ENCODE measurements at places on chromosomes 1 and 21. TPM values are rescaled to one million over a fixed set of nuclear protein-coding genes. Genes with fewer than 3 reads are reported as not detected.

DNA sequence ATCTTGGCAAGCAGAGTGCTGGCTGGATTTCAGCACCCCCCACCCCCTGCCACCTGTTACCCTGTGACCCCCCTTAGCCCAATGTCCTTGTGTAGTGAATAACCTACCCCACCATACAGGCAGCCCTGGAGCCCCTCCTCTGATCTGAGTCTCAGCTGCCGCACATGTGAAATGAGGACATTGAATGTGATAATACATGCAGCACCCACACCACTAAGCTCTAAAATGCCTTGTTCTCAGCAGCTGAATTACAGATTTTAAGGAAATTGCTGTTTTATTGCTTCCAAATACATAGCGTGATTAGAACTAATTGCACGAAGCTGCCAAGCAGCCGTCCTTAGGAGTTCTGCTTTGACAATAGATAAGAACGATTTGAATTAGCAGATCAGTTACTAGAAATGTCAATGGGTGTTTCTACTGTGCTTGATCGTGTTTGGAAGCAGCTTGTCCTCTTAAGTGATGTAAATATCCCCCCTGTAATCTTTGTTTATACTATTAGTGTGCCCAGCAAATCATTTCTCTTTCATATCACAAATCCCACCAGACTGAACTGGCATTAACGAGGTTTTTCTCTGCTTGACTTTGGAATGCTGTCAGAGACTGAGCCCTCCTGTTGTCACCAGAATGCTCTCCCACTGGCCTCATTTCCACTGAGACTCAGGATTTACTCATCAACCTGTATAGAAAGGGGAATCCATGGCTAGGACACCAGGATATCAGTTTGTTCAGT, 4.9 kb downstream of the SLAMF8 start:
- H3K27ac ChIP-seq: no peak overlapping the region
- H3K4me3 ChIP-seq: no peak overlapping the region
- no peaks in the 10 kb centered on the region for H3K27me3 ChIP-seq
- DNase-seq: no peak
- no peaks in the 10 kb centered on the region for H3K36me3 ChIP-seq

GRCh38 chr1:67723620-67724019, 38.6 kb downstream of the GADD45A start:
- no peak overlapping the region for H3K27ac ChIP-seq
- H3K36me3 ChIP-seq: no peaks in the 10 kb centered on the region
- peaks cover 15% of the 10 kb centered on the region for H3K4me1 ChIP-seq
- no peak for DNase-seq
- no peak overlapping the region for H3K4me3 ChIP-seq
- H3K27me3 ChIP-seq: no peaks in the 10 kb centered on the region

DNA sequence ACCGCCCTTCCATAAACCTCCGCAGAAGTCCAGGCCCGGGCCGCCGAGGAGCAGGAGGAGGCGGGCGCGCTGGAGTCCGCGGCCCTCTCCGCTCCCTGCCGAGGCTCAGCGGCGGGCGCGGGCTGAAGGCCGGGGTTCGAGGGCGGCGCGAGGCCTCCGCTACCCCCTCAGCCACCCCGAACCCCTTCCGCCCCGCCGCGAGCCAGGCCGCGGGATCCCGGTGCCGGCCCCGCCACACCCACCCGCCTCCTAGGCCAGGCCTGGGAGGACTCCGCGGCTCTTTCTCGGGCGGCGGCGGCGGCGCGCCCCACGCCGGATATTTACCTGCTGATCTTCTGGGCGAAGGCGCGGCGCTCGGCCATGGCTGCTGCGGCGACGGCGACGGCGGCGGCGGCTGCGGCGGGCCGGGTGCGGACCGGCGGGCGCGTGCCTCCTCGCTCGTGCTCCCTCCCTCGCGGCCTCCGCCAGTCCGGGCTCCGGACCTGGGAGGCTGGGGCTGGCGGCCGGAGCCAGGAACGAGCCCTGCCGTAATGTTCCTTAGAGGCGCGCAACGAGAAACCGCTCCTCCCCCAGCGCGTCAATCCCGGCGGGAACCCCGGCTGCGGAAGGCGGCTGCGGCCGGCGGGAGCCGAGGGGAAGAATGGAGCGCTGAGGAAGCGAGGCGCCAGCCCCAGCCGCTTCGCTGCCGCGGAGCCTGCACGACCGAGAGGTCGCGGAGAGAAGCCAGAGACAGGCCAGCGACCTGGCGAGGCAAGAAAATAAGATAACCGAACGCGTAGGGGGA, at the start of gene DOCK7:
Gene DOCK7 (minus strand): TSS at position 484 of the 784 bp plus-strand sequence. CDS start 122 bp downstream, at position 362.
- no peaks in the 10 kb centered on the region for H3K36me3 ChIP-seq
- peak within 1 kb of the TSS; percentile 52 for H3K27ac ChIP-seq
- H3K4me1 ChIP-seq: peaks cover 12% of the 10 kb centered on the region
- peak; percentile 63 for DNase-seq

GRCh38 chr1:205168291-205168690, 43.2 kb downstream of the DSTYK start:
- no peaks in the 10 kb centered on the region for H3K36me3 ChIP-seq
- H3K4me1 ChIP-seq: no peaks in the 10 kb centered on the region
- H3K4me3 ChIP-seq: no peak overlapping the region
- no peaks in the 10 kb centered on the region for H3K27me3 ChIP-seq
- no peak for DNase-seq

- H3K27me3 ChIP-seq: no peaks in the 10 kb centered on the region
- H3K4me1 ChIP-seq: no peaks in the 10 kb centered on the region
- no peaks in the 10 kb centered on the region for H3K36me3 ChIP-seq
- no peak for DNase-seq
These were observed 55.9 kb downstream of the SEC16B start for GRCh38 chr1:177913762-177914540.

DNA sequence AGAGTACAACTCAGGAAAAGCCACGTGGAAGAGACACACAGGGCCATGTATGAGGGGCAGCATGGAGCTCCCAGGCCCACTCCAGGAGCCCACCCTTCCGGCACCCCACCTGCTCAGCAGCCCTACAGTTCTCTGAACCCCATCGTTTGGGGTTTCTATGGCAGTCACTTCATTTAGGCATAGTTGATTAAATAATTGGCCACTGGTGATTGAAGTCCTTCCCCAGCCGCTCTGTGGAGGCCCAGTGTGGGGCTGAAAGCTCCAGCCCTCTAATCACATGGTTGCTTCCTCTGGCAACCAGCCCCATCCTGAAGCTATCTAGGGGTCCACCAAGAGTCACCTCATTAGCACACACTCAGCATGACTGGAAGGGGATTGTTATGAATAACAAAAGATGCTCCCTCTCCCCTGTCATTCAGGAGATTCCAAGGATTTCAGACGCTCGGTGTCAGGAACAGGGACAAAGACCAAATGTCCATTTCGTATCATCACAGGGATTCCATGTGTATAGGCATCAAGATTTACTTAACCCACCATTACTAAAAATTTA, 12.2 kb upstream of the S100A7A start:
- DNase-seq: no peak
- H3K4me3 ChIP-seq: no peak overlapping the region
- no peaks in the 10 kb centered on the region for H3K4me1 ChIP-seq

DNA sequence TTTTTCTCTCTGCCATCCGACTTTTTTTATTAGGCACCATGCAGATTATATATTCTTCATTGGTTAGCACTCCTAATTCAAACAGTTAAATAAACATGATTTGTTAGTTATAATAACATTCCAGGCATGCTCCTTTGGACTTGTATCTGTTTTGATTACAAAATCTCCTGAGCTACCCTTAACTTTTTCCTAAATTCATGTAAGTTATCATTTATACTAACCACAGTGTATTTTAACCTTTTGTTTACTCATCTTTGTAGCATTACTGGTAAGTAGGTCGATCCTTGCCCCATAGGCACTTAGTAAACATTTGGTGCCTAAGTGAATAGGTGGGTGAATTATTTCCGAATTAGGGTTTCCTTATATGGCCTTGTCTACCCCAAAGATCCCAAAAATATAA, 43.8 kb downstream of the MIER1 start:
- no peak overlapping the region for H3K27ac ChIP-seq
- no peaks in the 10 kb centered on the region for H3K36me3 ChIP-seq
- DNase-seq: no peak
- H3K27me3 ChIP-seq: no peaks in the 10 kb centered on the region
- no peaks in the 10 kb centered on the region for H3K4me1 ChIP-seq

- no peak for DNase-seq
- no peaks in the 10 kb centered on the region for H3K36me3 ChIP-seq
- no peak overlapping the region for H3K4me3 ChIP-seq
- H3K4me1 ChIP-seq: no peaks in the 10 kb centered on the region
- no peak overlapping the region for H3K27ac ChIP-seq
These were observed 1141.6 kb upstream of the ADGRL2 start for GRCh38 chr1:80659161-80659560.

- H3K4me1 ChIP-seq: no peaks in the 10 kb centered on the region
- no peak for DNase-seq
- H3K4me3 ChIP-seq: no peak overlapping the region
- H3K27ac ChIP-seq: no peak overlapping the region
These were observed 23.8 kb downstream of the SIM2 start for GRCh38 chr21:36722370-36723368.

DNA sequence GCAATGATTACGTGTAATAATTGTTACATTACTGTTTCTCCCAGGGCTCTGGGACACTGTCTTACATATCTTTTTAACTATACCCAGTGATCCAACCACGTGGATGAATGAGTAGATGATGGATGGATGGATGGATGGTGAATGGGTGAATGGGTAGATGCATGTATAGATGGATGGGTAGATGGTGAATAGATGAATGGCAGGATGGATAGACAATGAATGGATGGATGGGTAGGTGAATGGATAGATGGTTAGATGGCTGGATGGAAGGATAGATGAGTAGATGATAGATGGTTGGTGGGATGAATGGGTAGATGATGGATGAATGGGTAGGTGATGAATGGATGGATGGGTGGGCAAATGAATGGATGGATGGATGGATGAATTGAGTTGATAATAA, 135.9 kb downstream of the HUNK start:
- no peaks in the 10 kb centered on the region for H3K36me3 ChIP-seq
- no peaks in the 10 kb centered on the region for H3K4me1 ChIP-seq
- H3K27ac ChIP-seq: no peak overlapping the region
- DNase-seq: no peak
- no peaks in the 10 kb centered on the region for H3K27me3 ChIP-seq
- no peak overlapping the region for H3K4me3 ChIP-seq

DNA sequence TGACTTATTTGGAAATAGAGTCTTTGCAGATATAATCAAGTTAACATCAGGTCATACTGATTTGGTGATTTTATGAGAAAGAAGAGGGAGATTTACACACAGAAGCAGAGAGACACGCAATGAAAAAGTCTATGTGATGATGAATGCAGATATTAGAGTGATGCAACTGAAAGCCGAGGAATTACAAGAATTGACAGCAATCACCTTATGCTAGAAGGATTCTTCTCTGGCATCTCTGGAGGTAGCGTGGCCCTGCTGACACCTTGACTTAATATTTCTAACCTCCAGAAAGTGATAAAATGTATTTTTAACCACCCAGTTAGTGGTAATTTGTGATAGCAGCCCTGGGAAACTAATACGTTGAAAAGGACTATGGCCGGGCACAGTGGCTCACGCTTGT, 14.2 kb upstream of the CFH start:
- no peaks in the 10 kb centered on the region for H3K36me3 ChIP-seq
- no peak for DNase-seq
- no peaks in the 10 kb centered on the region for H3K4me1 ChIP-seq
- H3K27ac ChIP-seq: no peak overlapping the region
- H3K4me3 ChIP-seq: no peak overlapping the region
- no peaks in the 10 kb centered on the region for H3K27me3 ChIP-seq

DNA sequence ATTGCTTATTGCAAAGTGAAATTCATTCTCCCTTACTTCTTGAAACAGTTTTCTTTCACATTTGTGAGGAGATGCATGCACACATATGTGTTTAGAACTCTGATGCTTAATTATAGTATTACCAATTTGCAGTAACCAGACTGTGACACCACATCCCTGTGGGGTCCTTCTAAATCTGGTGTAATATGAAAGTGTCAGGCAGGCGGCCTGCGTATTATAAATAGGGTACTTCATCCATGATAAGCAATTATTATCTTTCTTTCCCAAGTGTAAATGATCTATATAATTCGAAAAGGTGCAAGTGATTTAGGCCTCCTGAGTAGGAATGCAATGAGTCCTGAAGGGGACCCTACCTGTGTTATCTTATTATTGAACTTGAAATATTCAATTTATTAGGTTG, 876 bp downstream of the EFCAB7 start:
- no peaks in the 10 kb centered on the region for H3K36me3 ChIP-seq
- H3K4me1 ChIP-seq: no peaks in the 10 kb centered on the region
- H3K27me3 ChIP-seq: no peaks in the 10 kb centered on the region

GRCh38 chr1:220791285-220791684, 4.6 kb downstream of the MTARC1 start:
- no peak overlapping the region for H3K4me3 ChIP-seq
- no peaks in the 10 kb centered on the region for H3K36me3 ChIP-seq
- peaks cover 5% of the 10 kb centered on the region for H3K4me1 ChIP-seq

DNA sequence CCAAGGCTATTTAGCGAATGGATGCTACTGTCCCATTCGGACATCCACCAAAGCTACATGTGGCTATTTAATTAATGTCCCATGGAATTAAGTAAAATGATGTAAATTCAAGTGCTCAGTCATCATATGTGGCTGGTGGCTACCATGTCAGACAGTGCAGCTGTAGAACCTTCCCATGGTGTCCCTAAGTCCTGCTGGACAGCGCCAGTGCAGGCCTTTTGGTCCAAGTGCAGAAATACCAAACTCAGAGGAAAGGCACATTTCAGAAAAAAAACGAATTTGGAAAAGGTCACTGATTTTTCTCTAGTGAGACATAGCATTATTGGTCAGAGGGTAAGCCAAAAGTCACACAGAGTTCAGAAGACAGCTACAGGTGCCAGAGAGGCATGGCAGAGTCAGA, 17.6 kb downstream of the TMPRSS2 start:
- no peak for DNase-seq
- peaks cover 7% of the 10 kb centered on the region for H3K4me1 ChIP-seq
- H3K4me3 ChIP-seq: no peak overlapping the region
- no peak overlapping the region for H3K27ac ChIP-seq

GRCh38 chr1:23571465-23571864, 12.2 kb upstream of the ID3 start:
- H3K36me3 ChIP-seq: no peaks in the 10 kb centered on the region
- no peaks in the 10 kb centered on the region for H3K27me3 ChIP-seq
- H3K4me3 ChIP-seq: no peak overlapping the region
- H3K4me1 ChIP-seq: peaks cover 10% of the 10 kb centered on the region
- DNase-seq: no peak

- no peaks in the 10 kb centered on the region for H3K27me3 ChIP-seq
- no peak for DNase-seq
- no peaks in the 10 kb centered on the region for H3K36me3 ChIP-seq
- no peak overlapping the region for H3K4me3 ChIP-seq
- H3K4me1 ChIP-seq: no peaks in the 10 kb centered on the region
These were observed 468.2 kb downstream of the NUF2 start for GRCh38 chr1:163789911-163790310.

The HSD3B2 gene
- polyA plus RNA-seq: 1,514 TPM
